CD4-positive, alpha-beta T cell (primary cell): ENCODE measurements at places on chromosomes 12 and 14.

DNA sequence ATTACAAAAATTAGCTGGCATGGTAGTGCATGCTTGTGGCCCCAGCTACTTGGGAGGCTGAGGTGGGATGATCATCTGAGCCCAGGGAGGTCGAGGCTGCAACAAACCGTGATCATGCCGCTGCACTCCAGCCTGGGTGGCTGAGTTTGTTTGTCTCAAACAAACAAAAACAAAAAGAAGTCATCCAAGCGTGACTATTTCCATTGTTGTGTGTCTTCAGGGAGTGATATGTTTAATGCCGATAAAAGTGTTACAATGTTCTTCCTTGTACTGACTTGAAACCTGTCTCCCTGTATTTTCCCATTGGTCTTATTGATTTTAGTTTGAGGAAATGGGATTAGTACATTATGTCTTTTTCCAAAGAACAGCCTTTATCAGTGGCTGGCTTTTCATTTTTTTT, 75.6 kb upstream of the USP44 start:
- DNase-seq: no peak

- no peak for DNase-seq
These were observed 439.1 kb downstream of the FOXG1 start for GRCh38 chr14:29205658-29206057.

DNA sequence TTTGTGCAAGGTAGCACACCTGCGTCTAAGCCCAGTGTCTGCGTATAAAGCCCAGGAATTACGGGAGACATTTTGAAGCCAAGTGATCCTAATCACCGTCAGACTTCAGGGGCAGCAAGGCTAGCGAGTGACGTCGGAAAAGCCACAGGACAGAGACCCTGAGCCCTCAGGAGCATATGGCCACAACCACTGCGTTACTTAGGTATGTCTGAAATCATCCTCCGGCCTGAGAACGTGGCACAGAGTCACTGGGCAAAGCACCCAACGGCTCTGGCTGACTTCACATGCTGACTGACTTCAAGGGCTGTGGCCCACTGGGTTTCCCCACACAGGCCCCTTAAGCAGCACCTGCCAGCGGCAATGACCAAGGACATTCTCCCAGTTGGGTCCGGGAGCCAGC, 71.5 kb downstream of the RIMBP2 start:
- DNase-seq: no peak

GRCh38 chr14:96351986-96352385, 11.2 kb downstream of the ATG2B start:
- no peak for DNase-seq

- no peak for DNase-seq
These were observed 20.2 kb downstream of the CHGA start for GRCh38 chr14:92942976-92943710.

GRCh38 chr14:63295231-63295685, 23.5 kb downstream of the GPHB5 start:
- DNase-seq: no peak
